CD14-positive monocyte (primary cell): ENCODE measurements at places on chromosomes 7 and 10.

DNA sequence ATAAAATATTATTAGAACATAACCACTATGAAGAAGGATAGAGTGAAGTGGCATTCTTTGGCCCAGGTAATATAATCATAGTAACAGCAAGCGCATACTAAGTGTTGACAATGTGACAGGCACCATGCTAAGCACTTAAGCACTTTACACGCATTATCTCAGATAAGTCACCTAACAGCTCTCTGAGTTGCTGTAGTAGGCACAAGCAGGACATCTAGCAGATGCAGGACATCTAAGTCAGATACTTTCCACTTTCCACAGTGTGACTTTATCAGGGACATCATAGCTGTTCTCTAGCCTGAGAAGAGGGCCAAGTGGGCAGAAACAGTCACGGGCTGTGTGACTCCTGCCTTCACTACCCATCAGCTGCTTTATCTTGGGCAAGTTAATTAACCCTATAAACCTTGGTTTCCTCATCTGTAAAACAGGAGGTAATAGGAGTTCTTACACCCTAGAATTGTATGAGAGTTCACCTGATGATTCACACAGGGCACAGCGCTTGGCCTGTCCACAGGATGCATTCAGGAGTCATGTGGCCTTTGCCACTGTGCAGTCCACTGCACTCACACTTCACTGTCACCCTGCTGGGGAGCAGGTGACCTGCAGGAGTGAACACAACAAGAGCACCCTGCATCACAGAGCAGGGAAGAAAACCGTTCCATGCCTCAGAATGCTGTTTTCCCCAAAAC, 12.5 kb downstream of the LIPA start:
- DNase-seq = no peak

DNA sequence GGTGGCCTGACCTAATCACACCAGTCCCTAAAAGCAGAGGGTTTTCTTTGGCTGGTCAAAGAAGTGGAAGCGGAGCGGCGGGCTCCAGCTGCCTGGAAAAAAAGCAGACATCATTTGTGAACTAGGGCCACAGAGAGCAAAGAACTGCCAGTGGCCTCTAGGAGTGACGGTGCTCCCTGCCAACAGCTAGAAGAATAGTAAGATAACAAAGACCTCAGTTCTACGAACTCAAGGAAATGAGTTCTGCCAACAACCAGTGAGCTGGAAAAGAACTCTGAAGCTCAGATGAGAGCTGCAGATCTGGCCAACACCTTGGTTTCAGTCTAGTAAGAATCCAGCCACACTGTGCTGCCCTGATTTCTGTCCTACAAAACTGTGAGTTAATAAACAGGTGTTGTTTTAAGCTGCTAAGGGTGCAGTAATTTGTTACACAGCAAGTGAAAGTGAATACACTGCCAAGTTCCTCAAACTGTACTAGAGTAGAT, 178.0 kb downstream of the SRPK2 start:
- peak; percentile 10 for DNase-seq

- no peak for DNase-seq
Observed at GRCh38 chr7:31106303-31107105, 54.4 kb downstream of the ADCYAP1R1 start.

DNA sequence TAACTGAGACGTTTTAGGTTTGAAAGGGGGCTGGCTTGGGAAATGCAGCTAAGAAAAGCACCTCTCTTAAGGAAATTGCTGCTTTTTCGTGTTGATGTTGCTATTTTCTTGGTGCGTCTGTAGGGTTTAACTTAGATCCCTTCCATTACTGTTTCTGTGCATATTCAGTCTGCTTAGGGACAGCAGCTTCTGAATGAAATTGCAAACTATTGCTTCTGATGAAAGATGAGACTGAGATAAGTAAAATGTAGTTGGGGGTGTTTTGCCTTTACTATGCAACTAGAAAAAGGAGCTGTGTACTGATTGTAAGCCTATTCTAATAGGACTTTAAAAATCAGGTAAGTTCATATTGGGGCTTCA, 772 bp downstream of the HDAC9 start:
- DNase-seq = no peak

DNA sequence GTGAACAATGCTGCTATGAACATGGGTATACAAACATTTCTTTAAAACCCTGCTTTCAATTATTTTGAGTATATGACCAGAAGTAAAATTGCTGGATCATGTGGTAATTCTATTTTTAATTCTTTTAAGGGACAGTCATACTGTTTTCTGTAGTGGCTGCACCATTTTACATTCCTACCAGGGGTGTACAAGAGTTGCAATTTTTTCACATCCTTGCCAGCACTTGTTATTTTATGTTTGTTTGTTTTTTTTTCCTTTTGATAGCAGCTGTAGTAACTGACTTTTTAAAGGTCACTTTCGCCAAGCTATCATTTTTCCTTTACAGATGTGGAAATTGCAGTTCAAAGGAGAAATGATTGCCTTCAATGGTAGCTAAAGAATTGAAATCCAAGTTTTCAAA, 99.5 kb downstream of the GPR85 start:
- no peak for DNase-seq

- peak; percentile 83 for DNase-seq
Observed at GRCh38 chr10:103244666-103245271, 918 bp upstream of the RPEL1 start.

- DNase-seq = no peak
Observed at GRCh38 chr10:111926286-111926685, 257.3 kb downstream of the GPAM start.

- DNase-seq = no peak
Observed at GRCh38 chr10:75030371-75030770, 81.1 kb upstream of the SAMD8 start.

GRCh38 chr10:52011118-52011517, 303.0 kb upstream of the DKK1 start:
- no peak for DNase-seq

GRCh38 chr10:132596742-132597279, 59.2 kb downstream of the INPP5A start:
- no peak for DNase-seq

DNA sequence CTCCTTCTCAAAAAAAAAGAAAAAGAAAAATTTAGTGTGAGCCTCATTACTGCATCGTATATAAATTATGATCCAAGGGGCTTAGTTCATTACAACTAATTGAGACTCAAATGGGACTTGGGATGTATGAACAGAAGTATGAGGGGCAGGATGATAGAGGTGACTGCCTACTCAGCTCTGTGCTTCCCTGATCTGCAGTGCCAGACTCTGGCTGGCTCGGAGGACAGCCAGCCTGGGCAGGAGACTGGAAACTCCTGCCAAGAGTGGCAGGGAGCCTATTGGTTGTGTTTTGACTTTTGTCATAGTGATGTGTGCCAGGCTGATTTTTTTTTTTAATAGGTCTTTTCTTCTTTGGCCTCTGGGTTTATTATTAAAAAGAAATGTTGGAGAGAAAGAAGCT, 73.8 kb upstream of the GTF2IRD1 start:
- DNase-seq = no peak

DNA sequence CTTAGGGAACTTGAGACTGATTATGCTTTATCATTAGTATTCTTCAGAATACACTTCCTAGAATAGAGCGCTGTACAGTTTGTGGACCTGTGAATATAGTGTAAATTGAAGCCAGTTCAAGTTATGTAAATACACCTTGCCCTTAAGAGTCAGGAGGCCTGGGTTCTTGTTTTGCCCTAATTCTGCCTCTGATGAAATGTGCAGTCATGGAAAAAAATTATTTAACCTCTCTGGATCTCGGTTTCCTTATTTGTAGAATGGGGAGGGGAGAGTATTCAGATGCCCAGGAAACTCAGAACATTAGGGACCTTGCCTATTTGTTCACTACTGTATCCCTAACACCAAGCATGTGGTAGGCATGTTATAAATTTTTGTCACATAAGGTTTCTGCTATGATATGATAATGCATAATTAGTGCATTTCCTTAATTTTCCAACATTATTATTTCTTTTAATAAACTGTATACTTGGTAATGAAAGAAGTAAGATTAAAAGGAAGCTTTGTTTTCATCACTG, 1.3 kb downstream of the EXOC6 start:
- DNase-seq = no peak

- no peak for DNase-seq
Observed at GRCh38 chr10:8138471-8138870, 84.0 kb downstream of the GATA3 start.

DNA sequence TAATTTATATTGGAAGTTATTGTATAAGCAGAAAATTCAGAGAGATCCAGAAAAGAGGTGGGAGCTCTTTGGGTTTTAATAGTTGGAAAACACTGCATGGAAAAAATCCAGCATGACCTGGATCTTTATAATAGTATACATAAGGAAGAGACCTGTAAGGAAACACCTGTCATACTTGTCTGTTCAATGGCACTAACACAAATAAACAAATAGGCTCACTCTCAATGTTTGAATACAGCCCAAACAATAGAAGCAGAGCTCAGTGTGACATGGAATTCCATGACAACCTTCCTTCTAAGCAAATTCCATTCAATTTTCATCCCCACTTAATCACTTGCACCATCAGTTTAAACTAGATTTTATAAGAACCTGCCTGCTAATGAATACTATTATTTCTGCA, 31.7 kb downstream of the CISD1 start:
- no peak for DNase-seq

DNA sequence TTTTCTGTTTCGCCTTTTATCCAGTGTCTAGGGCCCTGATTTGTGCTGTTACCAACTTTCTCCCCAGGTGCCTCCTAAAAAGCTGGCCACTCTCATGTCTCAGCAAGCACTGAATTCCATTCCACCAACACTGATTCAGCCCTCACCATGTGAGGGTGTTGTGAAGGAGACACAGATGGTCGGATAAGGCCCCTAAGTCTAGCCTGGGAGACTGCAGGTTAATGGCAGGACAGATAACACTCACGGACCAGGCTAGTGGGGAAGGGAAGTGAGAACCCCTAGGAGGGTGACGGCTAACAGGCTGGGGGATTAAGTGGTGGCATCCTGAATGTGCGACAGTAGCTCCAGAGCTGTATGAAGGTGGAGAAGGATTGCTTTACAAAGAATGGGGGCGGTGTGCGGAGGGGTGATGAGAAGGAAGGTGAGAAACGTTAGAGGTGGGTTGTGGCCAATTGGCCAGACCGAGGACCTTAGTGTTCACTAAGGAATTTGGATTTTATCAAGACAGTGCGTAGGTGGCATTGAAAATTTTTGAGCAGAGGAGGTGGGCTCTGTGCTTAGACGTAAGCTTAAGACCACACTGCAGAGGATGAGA, 3.8 kb upstream of the DUSP5 start:
- no peak for DNase-seq

- no peak for DNase-seq
Observed at GRCh38 chr7:123346766-123347165, 147.0 kb upstream of the SLC13A1 start.

GRCh38 chr7:120933475-120933874, 17.1 kb upstream of the ING3 start:
- DNase-seq = no peak

DNA sequence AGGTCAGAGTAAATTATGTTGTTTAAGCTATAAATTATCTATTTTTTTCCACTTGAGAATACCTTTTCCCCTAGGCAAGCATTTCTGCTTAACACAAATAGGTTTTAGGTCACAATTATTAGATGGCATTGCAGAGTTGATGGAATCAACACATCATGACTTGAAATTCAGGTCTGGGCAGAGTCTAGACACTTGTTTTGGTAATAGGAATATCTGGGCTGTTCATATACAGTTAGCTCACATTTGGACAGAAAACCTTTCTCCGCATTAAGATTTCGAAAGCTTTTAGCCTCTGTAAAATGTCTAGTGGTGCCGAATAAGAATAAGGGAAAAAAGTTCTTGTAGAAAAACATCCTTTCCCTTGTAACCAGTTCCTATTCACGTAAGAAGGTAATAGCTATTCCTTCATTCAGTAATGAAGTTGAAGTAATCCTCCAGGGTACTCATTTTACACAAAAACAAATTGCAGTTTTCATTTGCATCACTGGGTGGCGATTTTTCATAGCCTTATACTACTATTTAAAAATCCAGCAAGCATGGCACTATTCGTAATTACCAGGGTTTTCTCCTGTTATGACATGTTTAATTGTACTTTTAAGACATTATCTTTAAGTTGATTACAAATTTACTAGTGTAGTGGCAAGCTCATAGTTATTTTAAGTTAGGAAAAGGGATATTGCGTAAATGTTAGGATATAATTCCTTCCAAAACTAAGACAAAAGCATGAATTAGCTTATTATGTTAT, 37.0 kb downstream of the RPA3 start:
- DNase-seq = no peak

DNA sequence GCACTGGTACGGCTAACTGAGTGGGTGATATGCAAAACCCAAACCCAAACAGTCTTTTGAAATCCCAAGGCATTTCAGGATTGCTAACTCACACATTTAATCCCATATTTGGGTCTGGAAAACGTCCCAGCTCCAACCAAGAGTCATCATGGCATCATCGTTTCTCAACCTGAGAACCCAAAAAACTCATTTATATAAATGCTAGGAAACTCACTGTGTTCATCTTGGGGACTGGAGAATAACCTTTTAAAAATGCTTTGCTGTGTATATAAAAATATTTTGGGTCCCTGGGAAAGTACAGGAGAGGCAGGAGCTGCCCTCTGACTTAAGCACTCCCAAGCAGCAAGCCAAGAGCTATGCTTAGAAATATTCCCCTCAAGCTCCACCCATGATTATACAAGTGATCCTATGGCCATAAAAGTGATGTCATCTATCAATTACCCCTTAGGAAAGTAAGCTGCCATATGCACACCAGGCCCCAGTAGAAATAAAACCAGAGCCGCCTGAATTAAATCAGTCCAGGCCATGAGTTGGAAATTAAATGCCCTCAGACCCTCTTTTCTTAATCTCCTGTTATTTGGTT, 352.1 kb downstream of the FRMD4A start:
- DNase-seq = no peak

- no peak for DNase-seq
Observed at GRCh38 chr7:668139-668931, 58.2 kb upstream of the DNAAF5 start.

- DNase-seq = no peak
Observed at GRCh38 chr10:87547734-87548311, 43.1 kb downstream of the MINPP1 start.

GRCh38 chr10:133012573-133013359, 70.4 kb upstream of the CFAP46 start:
- peak; percentile 97 for DNase-seq

DNA sequence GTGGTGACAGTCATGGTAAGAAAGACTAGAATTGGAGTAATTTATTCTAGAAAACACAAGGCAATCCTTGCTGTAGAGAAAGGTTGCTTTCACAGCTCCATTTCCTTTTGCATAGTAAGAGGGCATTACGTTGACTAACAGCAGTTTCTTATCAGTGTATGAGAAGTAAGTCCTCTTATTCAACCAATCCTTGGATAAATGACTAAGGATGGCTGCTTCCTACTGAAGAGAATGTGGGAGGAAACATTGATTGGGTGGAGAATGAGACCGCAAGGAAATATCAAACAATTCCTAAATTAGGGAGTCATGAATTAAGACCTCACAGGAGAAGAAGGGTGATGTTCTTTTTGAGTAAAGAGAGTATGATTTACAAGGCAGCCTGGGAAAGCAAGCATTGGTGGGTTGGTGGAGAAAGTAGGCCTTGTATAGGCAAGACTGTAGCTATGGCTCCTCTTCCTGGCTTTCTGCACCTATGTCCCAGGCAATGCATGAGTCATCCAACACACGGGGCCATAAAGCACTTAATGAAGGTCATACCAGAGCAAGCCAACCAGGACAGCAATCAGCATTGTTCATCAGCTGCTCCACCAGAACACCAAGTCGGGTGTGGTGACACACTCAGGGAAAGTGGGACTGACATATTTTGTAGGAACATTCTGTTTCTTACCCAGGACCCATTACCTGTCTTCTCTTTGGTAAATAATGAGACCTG, 5.6 kb downstream of the MGAM start:
- DNase-seq = no peak

- DNase-seq = no peak
Observed at GRCh38 chr10:82440775-82441174, 565.8 kb downstream of the NRG3 start.

- DNase-seq = no peak
Observed at GRCh38 chr10:71231206-71231605, 18.8 kb downstream of the UNC5B start.
